Left forelimb (tissue), 1 donor: ENCODE measurements at places on chromosomes 5 and 9.
A peak's percentile ranks its signal among the peaks of the same experiment; 100 is the strongest.

DNA sequence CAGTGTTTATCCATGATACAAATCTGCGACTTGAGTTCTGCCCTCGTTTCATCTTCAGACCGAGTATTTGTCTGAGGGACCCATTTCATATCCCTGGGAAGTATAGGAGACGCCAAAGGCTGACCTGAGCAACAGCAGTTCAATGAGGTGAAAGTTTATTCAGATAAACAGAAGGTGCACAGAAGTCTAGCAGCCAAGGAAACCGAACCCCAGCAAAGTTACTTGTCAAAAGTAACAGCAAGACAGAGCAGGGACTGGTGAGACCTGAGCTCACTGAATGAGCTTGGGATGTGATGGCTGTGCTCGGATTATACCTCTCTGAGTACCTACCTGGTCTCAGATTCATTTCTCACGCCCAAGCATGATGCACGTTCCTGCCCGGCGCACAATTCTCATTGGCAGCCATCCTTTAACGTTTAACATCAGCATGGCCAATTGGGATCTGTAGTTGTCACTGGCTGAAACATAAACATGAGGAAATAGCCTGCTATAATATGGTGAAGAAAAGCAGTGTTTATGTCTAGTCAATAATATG, 599 bp downstream of the LYRM7 start:
- DNase-seq, result no peak

GRCh38 chr5:141872496-141873356, 5.5 kb downstream of the PCDH1 start:
- DNase-seq, result no peak

DNA sequence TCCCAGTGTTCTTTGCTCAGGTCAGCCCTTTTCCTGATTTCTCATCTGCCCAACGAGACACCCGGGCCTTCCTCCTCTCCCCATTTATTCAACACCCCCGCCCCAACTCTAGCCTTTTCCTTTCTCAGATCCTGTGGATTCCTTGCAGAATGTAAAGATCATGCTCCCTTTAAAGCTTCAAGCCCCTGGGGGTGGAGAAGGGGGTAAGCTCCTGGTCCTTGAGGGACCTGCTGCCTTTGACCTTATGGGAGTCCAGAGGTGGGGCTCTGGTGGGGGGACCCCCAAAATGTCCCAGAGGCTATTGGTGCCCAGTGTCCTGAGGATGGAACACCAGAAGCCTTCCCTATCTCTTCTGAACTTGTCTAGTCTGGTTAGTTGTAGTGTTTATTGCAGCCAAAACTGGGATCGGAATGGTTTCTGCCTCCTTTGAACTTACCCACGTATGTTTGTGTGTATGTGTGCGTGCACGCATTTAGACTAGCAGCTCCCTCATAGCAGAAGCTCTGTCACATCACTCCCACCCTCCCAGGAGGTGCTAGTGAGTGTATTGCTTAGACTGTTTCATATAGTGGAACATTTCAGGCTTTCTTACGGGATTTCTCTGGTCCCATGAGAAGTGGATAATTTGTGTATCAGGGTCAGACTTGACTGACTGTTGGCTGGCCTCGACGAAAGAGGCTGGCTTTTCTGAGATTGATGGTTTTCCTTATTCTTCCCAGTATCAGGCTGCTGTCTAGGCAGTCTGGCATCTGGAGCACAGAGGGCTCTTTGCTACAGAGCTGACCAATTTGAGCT, 1.1 kb downstream of the GALNT10 start:
- DNase-seq, result no peak

- DNase-seq, result peak; percentile 65
Observed at GRCh38 chr9:134056483-134057306, 11.1 kb downstream of the BRD3 start.

DNA sequence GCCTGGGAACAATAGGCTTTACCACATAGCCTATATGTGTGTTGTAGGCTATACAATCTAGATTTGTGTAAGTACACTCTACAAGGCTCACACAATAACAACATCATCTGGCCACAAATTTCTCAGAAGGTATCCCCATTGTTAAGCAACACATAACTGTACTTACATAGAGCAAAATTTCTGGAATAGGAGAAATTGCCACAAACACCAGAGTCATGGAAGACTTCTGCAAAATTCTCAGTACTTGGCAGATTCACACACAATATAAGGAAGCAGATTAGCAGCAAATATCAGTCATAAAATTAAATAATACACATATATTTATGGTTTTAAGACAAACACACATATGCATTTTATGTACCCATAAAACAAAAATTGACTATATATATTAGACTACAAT, 16.4 kb downstream of the GNAQ start:
- no peak for DNase-seq

DNA sequence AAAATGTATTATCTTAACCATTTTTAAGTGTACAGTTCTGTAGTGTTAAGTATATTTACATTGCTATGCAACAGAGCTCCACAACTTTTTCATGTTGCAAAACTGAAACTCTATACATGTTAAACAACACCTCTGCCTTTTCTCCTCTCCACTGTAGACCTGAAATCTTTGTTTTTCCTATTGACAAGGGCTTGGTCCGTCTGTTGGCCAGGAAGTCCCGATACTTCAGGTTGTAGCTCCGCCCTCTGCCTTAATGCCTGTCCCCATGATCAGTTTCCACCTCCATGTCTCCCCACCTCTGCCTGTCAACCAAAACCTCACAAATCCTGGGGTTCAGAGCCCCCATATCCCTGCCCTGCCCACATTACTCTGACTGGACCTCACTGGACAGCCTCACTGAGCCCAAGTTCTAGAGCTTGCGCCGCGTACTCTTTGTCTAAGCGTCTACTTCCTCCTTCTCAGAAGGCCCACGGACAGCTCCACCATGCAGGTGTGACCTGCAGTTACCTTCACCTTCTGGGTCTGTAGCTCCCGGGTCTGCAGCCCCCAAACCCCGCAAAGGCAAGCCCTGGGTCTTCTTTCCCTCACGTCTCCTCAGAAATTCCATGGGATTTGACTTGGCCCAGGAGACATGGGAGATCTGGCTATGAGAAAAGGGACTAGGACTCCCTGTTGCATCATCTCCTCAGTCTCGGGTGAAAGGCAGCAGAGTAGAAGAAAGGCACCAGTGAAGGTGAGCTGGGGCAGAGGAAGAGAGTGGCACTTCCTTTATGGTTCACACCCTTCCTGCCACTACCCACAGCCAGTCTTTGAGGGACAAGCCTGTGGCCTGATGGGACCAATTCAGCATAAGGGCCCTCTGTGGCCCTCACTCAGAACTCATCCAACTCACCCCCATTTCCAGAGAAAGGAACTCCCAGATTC, 8.0 kb downstream of the GLIPR2 start:
- DNase-seq, result no peak

- no peak for DNase-seq
Observed at GRCh38 chr5:168468836-168469235, 17.4 kb upstream of the RARS1 start.

DNA sequence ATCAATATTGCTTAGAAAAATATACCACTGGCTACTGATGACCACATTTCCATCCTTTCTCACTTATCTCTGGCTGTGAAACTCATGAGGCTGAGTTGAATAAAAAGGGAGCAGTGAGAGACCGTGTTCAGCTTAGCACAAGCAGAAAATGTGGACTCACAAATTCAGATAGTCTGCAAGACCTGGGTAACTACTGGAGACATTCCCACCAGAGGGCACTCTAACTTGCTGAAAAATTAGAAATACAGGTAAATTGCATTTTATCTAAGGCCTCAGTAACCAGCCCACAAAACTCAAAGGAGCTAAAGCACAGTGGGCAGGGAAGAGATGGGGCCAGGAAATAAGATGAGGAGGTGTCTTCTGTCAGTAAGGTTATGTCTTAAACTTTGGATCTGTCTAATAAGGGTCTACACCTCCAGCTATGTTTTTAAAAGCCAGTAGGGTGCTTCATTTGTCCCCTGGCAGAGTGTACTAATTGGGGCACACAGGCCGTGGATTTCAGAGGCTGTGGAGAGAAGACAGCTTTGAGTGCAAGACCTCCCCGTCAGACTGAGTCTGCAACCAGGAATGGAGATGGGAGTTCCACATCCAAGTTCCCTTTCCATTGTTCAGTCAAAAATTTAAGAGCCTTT, 8.7 kb upstream of the NDUFB6 start:
- DNase-seq, result no peak

- no peak for DNase-seq
Observed at GRCh38 chr5:16726538-16726946, 109.7 kb upstream of the RETREG1 start.

DNA sequence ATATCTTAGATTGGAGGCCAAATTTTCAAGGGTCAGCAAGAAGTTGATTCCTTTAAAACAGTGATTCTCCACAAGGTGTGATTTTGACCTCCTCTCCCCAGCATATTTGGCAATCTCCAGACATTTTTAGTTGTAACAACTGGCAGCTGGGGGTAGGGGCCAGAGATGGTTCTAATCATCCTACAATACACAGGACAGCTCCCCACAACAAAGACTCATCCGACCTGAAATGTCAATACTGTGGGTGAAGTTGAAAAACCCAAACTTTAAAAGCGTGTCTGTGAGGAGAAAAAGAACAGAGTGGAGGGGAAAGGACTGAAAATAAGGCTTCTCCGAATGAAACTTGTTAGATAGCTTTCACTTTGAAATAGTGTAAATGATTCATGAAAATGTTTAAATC, 10.0 kb upstream of the STRBP start:
- DNase-seq, result no peak

DNA sequence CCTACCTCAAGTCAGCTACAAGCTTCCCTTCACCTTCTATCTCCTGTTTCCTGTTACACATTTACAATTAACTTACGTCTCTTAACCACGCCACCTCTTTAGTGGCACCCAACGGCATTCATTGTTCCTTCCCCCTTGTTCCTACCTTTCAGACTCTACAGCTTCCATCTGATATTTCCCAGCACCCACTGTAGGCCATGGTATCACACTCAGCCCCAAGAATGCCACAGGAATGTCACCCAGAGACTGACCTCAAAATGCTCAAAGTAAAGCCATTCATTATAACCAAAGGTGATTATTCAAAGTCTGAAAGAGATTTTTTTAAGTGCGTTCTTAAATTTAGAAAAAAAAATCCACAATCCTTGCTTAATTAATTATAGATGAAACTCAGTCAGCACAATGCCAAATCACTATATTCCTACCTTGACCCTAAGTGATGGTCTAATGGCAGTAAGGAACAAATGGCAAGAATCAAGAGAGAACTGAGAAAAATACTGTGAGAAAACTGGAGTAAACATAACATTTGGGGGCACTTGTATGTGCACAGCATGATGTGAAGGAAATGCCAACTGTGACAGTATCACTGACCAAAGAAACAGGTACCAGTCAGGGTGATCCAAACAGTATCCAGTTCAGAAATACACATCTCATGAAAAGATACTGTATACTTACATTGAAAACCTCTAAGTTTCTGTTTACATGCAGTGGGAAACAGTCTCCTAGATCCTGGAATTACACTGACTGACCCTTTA, 52.1 kb downstream of the CTNND2 start:
- DNase-seq, result no peak

DNA sequence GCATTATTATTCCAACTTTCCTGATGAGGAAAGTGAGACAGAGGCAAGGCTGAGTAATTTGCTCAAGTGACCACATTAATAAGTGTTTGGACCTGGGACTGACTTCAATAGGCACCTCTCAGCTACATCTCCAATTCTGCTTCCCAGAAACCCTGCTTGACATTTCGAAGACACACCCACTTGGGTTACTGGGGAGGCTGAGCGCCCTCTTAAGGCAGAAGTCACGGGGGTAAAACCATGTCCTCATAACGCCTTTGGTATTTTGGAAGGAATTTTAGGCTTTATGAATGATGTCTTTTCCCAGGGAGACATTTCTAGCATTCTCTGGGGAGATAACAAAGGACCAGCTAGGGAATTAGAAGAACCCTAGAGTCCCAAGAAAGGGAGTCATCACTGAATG, 53.3 kb downstream of the TRPC7 start:
- DNase-seq, result no peak

- DNase-seq, result no peak
Observed at GRCh38 chr9:97695995-97696802, 941 bp downstream of the XPA start.

DNA sequence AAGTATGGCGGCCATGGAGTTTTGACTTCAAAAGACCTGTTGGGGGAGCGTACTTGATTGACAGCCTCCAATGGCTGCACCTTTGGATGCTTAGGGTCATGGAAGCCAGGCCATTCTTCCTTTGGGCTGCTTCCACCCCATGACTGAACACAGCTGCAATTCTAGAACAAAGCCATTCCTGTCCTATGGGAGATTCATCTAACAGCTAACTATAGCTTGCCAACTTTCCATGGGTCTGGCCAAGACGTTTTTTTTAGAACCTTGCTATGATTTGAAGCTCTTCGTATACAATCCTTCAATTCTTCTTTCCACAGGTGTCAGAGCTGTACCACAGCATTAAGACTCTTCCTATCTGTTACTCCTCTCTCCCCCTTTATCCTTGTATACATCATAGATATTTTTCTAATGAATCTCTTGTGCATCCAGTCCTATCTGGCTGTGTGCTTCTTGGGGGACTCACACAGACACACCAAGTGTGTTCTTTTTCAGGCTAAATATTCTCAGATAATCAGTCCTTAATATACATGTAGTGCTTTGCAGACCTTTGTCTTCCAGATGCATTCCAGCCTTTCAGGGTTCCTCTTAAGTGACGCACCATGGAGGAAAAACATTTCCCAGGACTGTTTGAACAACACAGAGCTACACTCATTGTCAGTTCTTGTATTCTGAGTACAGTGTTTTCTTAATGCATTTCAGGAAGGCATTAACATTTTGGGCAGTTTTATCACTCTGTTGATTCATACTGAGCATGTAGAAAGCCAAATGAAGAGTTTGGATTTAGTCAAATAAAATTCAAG, 198.9 kb downstream of the TAF11L14 start:
- no peak for DNase-seq

DNA sequence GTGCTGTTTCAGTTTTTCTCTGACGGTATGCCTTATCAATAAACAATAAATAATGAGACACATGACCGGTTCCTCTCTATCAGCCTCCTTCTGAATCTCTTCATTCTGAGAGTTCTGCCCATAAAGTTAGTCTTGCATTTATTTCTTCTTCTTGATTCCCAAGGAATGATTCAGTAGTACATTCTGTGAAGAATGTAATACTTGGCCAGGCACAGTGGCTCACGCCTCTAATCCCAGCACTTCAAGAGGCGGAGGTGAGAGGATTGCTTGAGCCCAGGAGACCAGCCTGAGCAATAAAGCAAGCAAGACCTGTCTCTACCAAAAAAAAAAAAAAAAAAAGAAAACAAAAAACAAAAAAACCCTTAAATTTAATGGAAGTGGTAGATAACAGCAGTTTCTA, 53.9 kb downstream of the PAM start:
- no peak for DNase-seq

DNA sequence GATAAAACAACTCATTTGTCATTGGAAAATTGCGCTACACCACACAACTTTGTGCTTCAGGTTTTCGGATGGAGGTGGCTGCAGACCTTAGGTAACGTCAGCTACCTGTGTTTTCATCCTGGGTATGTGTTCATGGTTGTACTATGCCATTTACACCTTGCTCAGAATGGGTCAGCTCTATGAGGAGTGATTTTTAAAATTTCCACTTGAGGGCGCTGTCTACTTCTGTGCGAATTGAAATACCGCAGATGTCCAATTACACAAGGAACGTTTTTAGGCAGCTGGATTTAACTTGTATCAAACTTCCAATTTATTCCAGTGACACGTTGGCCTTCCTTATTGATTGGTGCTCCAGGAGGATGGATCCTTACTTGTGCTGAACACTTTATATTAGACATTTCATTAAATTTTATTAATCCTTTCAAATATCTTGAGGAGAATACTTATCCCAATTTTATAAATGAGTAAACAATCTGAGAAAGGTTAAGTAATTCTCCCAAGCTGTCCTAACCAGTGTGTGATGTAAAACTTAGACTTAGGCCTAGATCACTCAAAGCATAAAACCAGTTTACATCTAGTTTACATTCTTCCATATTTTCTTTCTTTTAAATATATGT, 23.4 kb downstream of the DMRTA1 start:
- no peak for DNase-seq
